CD4-positive, alpha-beta T cell treated with Interleukin-4 for 4 hours (primary cell): ENCODE measurements at places on chromosomes 6 and 20.

- DNase-seq, result no peak
Observed at GRCh38 chr6:167049275-167049674, 50.1 kb downstream of the CEP43 start.

DNA sequence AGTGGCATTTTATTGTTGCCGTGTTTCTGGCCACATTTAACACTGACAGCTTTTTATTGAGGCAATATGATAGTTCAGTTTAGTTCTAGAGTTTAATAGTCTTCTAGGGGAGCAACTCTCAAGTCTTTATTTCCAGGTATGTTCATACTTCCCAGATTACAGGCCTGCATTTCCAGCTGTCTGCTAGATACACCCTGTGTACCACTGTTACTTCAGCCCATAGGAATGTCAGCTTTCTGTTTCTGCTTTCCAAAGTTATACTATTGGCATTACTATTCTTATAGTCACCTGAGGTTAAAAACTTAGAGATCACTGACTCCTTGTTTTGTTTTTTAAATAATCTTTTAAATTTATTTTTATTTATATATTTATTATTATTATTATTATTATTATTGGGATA lies 7.6 kb downstream of the ZNF451 start:
- no peak for DNase-seq

GRCh38 chr6:159720708-159721107 lies 6.6 kb upstream of the WTAP start:
- peak; percentile 68 for DNase-seq

GRCh38 chr20:37849156-37849555 lies 53.8 kb upstream of the VSTM2L start:
- no peak for DNase-seq

- DNase-seq, result no peak
Observed at GRCh38 chr6:132797951-132798868, at the start of gene SLC18B1. SLC18B1 (minus strand) TSS chr6:132798637; CDS start chr6:132798456, 181 bp downstream.

GRCh38 chr6:147561726-147562125 lies 53.2 kb downstream of the SAMD5 start:
- no peak for DNase-seq

GRCh38 chr6:1310628-1311399 lies 1.1 kb upstream of the FOXQ1 start:
- no peak for DNase-seq
